Putamen (tissue), 1 donor: ENCODE measurements at places on chromosomes 7 and 10.
A peak's percentile ranks its signal among the peaks of the same experiment; 100 is the strongest.

DNA sequence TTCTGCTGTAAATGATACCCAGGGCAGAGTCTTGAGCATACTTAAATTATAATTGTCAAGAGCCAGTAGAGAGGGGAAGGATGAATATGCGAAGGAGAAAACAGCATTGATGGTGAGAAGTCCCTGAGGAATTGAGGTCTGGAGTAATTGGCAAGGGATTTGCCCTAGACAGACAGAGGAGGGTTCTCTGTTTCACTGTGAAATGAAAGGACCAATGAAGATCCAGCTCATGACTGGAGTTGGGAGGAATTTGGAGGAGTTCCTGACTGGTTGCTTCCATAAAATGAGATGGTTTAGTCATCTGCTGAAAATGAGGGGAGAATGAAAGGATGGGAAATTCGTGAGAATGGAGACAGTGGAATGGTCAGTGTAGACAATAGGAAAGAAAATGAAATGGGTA, 6.8 kb downstream of the PRPF18 start:
- no peak for DNase-seq

DNA sequence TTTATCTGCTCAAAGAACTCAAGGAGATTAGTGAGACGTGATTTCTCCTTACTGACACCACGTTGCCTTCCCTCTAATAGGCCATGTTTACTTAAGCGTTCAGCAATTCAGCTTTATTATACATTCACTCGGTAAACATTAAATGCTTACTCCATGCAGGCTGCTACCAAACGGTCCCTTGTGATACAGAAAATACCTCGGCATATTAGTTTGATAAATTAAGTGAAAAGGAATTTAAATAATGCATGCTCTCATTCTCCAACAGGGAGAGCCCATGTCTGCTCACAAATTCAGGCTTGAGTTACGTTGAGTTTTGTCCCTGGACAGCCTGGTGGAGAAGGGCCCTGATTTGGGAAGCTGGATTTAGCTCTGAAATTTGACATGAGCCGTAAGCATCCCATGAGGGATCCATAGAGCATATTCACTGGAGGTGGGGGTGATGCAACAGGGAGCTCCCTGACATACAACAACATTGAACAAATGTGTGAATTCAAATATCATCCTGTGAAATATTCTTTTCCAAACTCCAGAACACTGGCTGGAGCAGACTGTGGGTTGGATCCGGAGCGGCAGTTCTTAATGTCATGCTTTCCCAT, 86.3 kb downstream of the TBXAS1 start:
- no peak for DNase-seq

- no peak for DNase-seq
Observed at GRCh38 chr10:12628153-12628552, 278.8 kb downstream of the CAMK1D start.

GRCh38 chr7:34091321-34091917, 186.1 kb downstream of the BMPER start:
- DNase-seq: no peak

GRCh38 chr7:40232242-40232893, 97.6 kb downstream of the SUGCT start:
- DNase-seq: peak; percentile 33

GRCh38 chr10:45673074-45673648, 589 bp upstream of the ZFAND4 start:
- peak; percentile 7 for DNase-seq

DNA sequence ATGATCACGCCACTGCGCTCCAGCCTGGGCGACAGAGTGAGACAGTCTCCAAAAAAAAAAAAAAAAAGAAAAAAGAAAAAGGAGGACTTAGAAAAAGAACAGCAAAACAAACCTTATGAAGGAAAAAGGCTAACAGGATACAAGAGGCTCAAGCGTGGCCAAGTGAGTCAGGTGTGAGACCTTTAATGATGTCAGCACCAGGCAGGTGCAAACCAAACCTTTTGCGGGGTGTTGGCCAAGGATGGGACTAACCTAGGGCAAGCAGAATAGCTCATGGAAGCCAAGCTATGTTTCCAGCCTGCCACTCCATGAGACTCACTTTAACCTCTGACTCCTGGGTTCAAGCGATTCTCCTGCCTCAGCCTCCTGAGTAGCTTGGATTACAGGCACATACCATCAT, 11.3 kb upstream of the GNA12 start:
- DNase-seq: no peak

GRCh38 chr10:119663866-119664698, 12.9 kb downstream of the BAG3 start:
- DNase-seq: no peak

GRCh38 chr7:151134743-151135524, 32.6 kb downstream of the GBX1 start:
- DNase-seq: no peak

- no peak for DNase-seq
Observed at GRCh38 chr7:151351967-151352366, 10.4 kb downstream of the NUB1 start.

- DNase-seq: peak; percentile 90
Observed at GRCh38 chr7:123748734-123749536, at the start of gene WASL. Gene WASL, minus strand, starts transcription at chr7:123749003. Its CDS starts 269 bp downstream, at chr7:123748734.

- DNase-seq: no peak
Observed at GRCh38 chr7:12694817-12695216, 7.4 kb downstream of the ARL4A start.

DNA sequence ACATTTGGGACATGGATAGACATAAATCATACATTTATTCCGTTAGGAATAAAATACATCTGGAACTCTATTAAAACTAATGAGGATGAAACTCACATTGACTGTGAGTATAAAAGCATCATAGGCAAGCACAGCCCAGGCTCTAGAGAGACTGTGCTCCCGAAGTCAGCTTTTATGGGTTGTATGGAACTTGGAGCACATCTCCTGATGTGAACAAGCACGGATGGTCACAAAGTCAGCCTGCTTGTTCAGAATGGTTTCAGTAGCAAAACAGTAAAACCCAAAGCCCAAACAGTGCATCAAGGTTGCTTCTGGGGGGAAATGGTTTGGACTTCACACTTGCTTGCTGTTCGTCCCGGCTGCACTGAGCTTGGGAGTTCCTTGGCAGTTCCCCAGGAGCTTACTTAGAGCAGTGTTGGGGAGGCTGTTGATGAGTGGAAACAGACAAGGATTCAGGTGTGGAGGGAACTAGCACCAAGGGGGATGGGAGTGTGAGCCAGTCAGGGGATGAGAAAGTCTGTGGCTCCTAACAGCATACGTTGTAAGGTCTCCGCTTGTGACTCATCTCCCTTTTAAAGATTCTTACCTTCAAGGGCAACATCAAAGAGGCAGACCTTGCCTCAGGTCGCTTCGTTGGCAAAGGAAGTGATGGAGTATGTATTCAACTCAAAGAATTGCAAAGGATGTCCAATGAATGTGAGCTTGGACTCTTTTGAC, 19.7 kb upstream of the ITGA8 start:
- no peak for DNase-seq

DNA sequence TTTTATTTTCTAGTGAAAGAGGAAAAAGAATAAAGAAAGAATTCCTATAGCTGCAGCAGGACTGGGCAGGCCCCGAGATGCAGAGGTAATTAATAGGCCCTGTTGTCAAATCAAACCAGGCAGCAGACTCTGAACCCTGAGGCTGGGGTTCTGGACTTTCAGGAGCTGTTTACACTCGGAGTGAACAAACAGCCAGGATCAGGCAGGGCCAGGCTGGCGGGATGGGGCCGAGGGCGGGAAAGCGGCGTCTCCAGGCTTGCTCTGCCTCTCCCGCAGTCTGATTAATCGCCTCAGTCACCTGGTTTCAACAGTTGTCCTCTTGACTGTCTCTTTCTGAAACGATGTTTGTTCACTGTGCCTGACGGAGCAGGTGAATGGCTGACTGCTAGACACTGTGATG, 675.4 kb upstream of the FOXK1 start:
- DNase-seq: no peak

DNA sequence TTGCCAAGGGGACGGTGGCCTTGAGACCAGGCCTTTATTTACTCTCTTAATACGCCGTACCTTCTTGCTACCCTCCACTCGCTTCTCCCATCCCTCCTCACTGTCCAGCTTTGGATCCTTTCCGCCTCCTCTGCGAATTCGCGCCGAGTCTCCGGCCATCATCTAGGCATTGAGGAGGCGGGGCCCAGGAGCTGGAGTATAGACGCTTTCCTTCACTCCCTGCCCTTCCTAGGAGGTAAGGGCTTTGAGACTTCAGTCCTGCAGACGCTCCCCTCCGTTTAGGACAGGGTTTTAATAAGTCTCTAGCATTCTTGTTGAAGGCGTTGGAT, 538 bp downstream of the TFAM start:
- no peak for DNase-seq

DNA sequence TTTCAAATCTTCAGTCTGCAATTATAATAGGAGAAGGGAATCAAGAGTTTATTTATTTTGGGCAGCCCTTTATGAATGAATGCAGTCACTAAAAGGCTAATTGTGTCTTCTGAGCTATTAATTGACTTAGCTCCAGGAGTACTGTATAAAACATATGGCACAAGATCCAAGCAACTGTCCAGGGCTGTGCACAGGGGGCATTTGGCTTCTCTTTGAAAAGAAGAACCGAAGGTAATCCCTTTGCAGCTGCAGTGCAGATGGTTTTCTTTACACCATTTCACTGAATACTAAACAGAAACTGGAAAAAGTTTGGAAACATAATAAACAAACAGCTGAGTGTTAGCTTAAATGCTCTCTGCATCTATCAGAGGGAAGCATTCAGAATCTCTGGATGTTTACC, 282.6 kb upstream of the LRRN3 start:
- no peak for DNase-seq

GRCh38 chr7:114979388-114979787, 57.5 kb downstream of the MDFIC start:
- DNase-seq: no peak

GRCh38 chr7:55523366-55523765, 48.9 kb downstream of the VOPP1 start:
- DNase-seq: no peak

DNA sequence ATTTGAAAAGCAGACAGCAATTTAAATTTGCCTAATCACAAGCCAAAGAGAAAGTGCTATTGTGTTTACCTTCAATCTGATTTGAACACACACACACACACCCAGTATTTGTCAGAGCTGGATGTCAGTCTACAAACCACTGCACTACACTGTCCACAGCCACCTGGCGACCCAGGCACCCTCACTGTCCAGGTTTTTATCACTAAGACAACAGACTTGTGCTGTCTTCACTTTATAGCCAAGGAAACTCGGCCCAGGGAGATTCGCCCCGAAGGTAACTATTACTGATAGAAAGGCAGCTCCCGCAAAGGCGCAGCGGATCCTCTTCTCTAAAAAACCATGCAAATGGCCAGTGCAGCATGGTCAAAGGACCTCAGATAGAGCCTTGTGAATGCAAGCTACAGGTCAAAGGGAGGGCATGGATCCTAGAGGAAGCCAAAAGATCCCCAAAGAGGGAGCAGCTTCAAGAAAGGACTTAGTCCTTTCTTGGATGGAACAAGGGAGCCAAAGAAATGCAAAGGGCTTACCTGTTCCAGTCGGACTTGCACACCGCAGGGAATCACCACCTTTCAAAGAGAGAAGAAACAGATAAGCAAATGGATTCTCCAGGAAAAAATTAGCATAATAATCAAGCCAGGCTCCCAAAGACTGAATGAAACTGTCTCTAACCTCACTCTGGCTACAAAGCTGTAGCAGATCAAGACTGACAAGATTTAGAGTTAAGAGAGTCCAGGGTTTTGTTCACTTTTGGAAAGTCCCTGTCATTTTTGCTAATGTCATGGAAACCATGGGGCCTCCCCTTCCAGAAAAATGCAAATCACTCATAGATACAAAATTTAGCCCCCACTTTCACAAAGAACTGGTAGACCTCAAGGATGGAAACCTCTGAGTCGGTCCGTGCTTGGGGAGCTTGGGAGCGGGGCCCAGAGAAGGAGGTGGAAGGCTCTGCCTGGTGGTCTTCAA, 101.1 kb downstream of the TNS3 start:
- DNase-seq: no peak

- DNase-seq: no peak
Observed at GRCh38 chr10:37632641-37633040, 224.8 kb downstream of the ZNF248 start.

DNA sequence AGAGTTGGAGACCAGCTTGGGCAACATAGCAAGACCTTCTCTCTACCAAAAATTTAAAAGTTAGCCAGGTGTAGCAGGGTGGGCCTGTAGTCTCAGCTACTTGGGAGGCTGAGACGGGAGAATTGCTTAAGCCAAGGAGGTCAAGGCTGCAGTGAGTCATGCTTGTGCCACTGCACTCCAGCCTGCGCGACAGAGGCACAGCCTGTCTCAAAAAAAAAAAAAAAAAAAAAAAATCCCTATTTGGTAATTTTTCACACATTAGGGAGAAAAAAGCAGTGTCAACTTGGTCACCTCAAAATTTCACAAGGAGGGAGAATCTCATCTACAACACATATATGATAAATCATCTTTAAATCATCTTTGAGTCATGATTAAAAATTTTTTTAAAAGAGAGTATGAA, 6.4 kb upstream of the ZNF398 start:
- DNase-seq: no peak

DNA sequence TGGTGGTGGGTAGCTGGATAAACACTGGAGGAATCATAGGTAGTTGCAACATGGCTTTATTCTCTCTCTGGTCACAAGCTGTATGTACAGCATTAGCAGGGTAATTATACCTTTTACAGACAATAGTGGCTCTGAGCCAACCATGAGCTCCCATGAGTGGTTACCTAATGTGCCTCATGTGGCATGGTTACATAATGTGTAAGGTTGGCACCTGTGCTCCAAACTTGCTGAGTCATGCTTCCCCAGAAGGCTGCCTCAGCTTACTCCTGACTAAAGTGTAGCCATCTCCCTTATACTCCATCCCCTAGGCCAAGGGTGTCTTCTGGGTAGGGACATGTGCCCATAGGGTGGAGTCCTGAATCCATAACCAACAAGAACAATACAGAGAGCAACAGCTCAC, 345.3 kb upstream of the SEMA3C start:
- no peak for DNase-seq

GRCh38 chr7:134703782-134704181, 57.1 kb downstream of the BPGM start:
- DNase-seq: no peak

DNA sequence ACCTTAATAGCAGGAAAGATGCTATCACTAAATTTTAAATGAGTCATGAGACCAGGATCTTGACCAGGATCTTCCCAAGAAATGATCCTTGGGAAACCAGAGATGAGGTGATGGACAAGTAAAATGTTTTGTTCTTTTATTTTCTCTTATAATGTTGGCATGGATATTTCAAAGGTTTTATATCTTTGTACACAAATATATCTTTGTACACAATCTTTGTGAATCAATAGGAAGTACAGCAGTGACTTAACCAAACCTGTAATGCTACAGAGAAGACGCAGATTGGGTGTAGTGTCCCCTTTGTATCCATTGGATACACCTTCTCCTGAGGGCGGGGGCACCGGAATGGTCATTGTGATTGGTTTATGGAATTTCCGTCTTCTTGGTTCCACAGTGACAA, 180.1 kb upstream of the CCDC6 start:
- no peak for DNase-seq

DNA sequence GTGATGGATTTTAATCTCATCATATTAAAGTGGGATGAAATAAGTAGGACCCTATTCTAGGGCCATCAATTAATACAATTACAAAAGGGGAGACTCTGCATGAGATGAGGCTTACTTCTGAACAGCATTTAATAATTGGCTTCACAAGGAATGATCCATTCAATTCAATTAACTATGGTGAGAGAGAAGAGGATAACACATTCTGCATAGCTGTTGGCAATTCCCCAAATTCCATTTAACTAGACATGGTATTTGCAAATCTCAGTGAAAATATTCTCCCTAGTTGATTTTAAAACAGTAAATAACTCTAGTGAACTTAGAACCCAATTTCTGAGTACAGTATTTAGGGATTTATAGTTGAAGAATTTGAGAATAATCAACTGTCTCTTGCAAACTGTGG, 145.3 kb downstream of the NOC3L start:
- DNase-seq: no peak
